Caudate nucleus (tissue), 63 donors: ENCODE measurements at places on chromosomes 11 and 22.

DNA sequence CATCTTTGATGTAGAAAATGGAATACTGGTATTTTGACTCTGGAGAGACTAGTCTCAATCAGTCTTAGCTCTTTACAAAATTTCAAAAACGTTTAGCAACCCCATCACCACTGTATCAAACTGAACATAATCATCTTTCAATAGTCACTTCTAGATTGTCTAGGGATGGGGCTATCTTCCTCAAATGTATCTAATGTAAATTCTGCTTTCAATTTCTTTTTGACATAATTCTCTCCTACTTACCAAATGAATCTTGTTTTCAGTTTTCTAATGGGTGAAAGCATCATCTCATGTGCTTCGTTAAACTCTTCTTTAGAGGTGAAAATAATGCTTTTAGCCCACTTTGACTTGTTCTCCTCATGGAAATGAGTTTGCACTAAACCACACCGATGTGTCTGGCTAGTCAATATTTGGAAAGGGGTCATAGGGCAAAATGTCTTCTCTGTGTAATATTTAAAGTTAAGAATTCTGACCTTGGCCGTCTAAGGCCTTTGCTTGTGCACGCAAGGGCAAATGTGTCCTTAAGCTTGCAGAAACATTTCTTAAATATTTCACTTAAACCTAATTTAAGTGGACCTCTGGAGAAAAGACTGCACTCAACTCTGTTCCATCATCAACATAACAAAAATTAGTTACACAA, 5.2 kb downstream of the SIK3 start:
- no peak for DNase-seq

DNA sequence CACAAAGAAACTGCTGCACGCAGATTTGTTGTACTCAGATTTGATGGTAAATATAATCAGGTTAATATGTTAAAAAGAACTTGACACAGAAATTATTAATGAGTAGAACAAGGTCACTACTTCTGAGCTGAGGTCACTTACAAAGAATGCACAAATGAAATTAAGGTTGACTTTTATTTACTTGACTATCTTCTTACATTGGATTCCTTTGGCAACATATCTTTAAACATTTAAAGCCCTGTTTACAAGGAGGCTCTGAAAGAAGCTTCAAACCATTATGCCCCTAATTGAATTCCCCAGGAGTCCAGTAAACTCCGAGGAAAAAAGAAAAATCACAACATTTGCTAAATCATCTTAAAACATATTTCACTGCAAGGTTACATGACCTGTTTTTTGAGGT, 245.5 kb downstream of the SOX6 start:
- DNase-seq = no peak

- no peak for DNase-seq
Measured at GRCh38 chr11:2272946-2273280, 2.5 kb upstream of the ASCL2 start.

DNA sequence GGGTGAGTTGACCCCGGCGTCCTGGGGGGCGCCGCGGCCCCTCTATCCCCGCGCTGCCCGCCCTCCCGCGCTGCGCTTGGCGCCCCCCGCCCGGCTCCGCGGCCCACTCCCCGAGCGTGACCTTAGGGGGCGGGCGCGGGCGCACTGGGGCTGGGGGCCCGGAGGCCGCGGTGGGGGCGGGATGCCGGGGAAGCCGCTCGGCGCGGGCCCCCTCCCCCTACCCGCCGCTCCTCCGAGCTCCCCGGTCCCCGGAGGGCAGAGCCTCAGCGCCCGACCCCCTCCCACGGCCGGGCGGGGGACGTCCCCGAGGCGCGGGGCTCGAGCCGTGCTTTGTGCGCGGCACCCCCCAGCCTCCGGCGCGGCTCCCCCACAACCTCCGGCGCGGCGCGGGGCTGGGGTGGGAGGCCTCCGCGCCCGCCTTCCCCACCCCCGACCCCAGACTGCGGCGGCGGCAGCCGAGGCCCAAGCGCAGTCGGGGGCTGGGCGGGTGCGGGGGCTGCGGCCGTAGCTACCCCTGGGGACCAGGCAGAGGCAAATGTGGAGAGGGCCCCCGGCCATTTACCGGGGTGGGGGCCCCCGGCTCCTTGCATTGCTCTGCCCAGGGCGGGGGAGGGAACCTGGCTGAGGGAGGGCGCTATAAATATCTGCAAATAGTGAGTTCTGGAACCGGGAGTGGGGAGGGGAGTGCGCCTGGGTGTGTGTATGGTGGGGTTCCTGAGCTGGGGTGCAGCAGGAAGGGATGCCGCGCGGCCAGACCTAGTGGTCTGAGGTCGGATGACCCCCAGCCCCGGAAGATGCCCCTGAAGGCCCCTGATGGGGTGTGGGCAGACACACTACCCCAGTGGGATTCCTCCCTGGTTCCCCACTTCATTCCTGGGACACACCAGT, 988 bp downstream of the MGAT3 start:
- peak; percentile 22 for DNase-seq

GRCh38 chr11:113255096-113255495, 59.3 kb upstream of the TTC12 start:
- DNase-seq = no peak

DNA sequence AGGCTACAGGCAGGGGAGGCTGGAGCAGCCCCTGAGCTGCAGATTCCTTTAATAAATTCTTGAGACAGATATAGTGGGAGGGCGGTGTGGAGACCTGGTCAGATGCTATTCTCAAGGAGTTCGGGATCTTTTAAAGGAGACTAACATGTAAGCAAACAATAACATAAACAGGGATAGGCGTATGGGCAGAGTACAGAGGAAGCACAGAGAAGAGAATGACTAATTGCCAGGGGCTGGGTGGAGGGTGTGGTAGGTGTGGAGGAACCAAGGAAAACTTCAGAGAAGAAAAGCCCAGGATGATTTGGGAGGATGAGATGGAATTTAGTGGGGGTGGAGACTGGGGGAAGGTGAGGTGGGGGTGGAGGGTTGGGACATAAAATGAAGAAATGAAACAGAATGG, 9.7 kb upstream of the HEPHL1 start:
- DNase-seq = no peak

DNA sequence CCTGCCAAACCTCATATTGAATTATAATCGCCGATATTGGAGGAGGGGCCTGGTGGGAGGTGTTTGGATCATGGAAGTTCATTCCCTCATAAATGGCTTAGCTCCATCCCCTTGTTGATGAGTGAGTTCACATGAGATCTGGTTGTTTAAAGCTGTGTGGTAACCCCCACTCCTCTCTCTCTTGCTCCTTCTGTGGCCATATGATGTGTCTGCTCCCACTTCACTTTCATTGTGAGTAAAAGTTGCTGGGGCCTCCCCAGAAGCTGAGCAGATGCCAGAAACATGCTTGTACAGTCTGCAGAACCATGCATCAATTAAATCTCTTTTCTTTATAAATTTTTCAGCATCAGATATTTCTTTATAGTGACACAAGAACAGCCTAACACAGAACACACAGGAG, 929.0 kb upstream of the FAT3 start:
- no peak for DNase-seq

DNA sequence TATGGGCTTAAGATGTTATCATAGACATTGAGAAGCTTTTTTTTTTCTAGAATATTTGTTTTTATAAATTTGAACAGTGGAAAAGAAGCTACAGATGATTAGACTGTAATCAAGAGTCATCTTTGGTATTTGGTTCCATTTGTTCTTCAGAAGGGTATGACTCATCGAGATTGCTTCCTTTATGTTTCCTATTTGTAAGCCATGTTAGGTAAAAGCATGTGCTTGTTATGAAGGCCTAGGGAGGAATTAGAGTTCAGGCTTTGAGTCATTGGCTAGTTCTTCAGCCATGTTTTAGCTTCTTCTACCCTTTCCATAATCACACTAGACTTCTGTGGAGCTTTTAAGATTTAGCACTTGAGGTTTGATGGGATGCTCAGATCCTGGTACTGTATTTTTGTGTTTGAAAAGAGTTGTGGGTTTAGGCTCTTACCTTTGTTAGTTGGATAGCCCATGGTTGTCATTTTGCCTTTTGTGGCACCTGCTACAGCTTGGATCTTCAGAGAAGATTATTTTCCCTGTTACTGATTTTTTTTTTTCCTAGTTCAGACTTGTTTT, 44.3 kb downstream of the POLD3 start:
- no peak for DNase-seq

- no peak for DNase-seq
Measured at GRCh38 chr22:20979243-20979809, 2.8 kb upstream of the LZTR1 start.

DNA sequence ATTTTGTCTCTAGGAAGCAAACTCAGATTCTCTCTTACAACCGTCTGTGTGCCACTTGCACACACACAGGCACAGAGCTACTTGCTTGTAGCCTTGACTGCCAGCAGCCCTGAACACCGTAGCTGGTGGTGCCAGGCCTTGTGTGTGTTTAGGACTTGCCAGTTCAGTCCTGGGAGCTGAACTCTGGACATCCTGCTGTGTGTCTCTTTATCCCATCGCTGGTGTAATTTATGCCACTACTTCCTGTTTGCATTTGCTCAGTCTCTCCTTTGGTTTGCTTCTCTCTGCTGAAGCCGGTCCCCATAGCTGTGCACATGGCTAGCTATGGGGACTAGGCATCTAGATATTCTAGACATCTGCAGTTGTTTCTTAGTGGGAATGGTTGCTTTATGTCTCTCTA, 24.0 kb downstream of the MARK2 start:
- DNase-seq = no peak

- peak; percentile 90 for DNase-seq
Measured at GRCh38 chr11:112226062-112226830, at the start of gene PTS. Gene PTS, plus strand, starts transcription at chr11:112226428. Its CDS starts 16 bp downstream, at chr11:112226444.

- DNase-seq = no peak
Measured at GRCh38 chr22:30421695-30422480, 3.7 kb upstream of the MTFP1 start.

GRCh38 chr11:79332017-79332416, 108.8 kb downstream of the TENM4 start:
- no peak for DNase-seq

DNA sequence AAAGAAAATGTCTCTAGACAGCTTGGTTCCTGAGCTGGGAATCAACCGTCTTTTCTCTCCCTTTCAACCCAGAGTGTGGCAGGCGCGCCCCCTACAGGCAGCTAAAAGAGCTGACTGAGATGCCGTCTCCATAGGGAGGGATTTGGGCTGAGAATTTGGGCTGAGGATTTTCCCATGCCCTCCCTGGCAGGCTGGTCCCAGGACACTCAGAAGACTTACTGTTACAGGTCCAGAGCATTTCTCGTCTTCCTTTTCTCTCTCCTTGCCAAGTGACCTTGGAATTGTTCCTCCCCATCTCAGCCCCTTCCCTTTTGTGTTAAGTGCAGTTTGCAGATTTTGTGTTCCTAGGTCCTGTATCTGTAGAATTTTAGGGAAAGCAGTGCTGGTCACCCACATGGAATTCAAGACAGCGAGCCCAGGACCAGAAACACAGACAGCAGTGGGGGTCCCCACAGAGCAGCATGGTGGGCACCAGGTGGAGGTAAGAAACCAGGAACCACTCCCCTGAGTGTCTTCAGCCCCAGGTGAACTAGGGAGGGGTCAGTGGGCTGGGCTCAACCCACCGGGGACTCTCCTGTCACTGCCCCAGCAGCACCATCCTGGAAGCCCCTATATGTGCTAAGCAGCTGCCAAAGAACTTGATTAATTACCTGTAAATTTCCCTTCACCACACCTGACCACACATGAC, 9.9 kb upstream of the IGLL5 start:
- no peak for DNase-seq

DNA sequence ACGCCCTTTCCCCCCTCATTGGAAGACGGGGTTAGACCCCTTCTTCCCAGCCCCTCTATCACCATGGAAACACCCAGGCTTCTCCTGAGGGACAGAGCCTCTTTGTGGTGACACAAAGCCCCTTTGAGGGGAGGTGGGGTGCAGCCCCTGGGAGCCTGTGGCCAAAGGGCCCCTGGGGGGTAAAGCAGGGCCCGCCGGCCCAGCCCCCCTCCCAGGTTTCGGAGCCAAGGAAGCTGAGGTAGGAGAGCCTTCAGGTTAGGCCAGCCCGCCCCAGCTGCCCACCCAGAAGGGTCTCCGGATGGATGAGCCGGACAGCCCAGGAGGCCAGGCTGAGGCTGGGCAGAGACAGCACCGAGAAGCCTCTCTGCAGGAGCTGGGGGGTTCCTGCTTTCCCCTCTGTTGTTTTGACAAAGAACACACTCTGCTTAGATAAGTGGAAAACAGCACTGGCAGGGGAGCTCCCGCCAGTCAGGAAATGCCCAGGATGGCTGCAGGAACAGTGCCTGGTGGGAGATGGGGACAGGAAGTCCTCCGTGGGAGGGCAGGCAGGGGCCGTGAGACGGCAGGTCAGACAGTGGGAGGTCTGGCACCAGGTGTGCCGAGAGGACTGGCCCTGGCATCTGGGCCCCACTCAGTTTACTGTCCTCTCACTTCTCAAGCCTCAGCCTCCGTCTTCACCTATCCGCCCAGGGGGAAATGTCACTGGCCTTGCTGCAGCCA, 18.2 kb downstream of the ARVCF start:
- DNase-seq = no peak

- no peak for DNase-seq
Measured at GRCh38 chr11:131845255-131845654, 474.8 kb downstream of the NTM start.

- no peak for DNase-seq
Measured at GRCh38 chr22:19036523-19037273, 85.5 kb downstream of the DGCR2 start.

DNA sequence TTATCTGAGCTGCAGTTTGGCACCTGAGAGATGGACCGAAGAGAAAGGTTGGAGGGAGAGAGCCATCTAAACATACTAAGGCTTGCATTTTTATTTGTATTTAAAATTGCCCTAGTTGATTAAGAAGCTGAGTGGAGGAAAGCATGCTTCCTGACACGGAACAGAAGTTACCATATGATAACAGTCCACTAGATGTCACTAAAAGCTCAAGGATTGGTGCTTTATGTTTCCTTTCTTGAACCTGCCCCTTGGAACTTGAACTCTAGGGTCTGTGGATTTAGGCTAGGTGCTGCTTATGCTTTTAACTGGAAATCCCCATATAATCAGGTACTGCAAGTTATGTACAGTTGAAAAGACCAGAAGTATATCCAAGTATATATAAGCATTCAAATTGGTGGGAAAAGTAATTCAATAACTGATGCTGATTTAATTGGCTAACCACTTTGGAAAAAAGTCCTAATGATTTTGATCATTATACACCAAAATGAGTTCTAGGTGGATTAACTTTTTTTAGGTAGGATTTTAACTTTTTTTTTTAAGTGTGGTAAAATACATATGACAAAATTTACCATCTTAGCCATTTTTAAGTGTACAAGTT, 9.5 kb downstream of the RBMXL2 start:
- DNase-seq = no peak

GRCh38 chr11:115699326-115699725, 195.1 kb upstream of the CADM1 start:
- no peak for DNase-seq

- no peak for DNase-seq
Measured at GRCh38 chr22:46017166-46017565, 40.2 kb upstream of the WNT7B start.

DNA sequence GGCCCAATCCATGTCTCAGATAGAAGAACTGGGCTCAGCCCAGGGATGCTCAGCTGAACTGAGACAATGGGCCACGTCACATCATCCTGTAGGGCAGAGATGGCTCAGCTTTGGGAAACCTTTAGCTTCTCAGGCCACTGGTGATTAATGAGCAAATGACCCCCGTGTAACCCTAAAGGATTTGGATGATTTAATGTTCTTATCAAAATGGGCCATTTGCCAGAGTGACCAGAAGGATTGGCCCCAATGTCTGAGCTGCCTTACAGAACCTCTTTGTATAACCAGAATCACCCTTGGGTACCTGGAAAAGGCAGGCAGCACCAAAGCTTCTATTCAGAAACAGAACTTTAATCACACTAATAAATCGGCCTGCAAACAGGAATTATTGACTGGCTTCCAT, 73.7 kb downstream of the ABTB2 start:
- no peak for DNase-seq
